Right cardiac atrium (tissue), 5 donors: ENCODE measurements at places on chromosomes 2 and 18. TPM values are rescaled to one million over a fixed set of nuclear protein-coding genes. Genes with fewer than 3 reads are reported as not detected.

Gene YPEL5
- 49.5 TPM for polyA plus RNA-seq

Gene NPPC
- 1.7 TPM for polyA plus RNA-seq

DNA sequence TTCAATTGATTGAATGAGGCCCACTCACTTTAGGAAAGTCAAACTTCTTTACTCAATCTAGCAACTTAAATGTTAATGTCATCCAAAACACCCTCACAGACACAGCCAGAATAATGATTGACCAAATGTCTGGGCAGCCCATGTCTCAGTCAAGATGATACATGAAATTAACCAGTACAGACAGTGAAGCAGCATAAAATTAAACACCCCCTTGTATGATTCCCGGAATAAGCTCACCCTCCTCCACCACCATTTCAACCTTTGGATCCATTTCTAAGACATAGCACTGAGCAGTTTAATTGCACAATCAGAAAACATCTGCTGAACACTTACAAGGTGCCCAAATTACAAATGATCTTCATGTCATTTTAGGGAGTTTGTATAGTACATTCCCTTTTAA lies 570.7 kb upstream of the ID2 start:
- DNase-seq, result no peak

GRCh38 chr2:158823486-158824237 lies 28.5 kb downstream of the DAPL1 start:
- no peak for DNase-seq

GRCh38 chr2:47744074-47744473 lies 38.9 kb upstream of the MSH6 start:
- DNase-seq, result no peak

DNA sequence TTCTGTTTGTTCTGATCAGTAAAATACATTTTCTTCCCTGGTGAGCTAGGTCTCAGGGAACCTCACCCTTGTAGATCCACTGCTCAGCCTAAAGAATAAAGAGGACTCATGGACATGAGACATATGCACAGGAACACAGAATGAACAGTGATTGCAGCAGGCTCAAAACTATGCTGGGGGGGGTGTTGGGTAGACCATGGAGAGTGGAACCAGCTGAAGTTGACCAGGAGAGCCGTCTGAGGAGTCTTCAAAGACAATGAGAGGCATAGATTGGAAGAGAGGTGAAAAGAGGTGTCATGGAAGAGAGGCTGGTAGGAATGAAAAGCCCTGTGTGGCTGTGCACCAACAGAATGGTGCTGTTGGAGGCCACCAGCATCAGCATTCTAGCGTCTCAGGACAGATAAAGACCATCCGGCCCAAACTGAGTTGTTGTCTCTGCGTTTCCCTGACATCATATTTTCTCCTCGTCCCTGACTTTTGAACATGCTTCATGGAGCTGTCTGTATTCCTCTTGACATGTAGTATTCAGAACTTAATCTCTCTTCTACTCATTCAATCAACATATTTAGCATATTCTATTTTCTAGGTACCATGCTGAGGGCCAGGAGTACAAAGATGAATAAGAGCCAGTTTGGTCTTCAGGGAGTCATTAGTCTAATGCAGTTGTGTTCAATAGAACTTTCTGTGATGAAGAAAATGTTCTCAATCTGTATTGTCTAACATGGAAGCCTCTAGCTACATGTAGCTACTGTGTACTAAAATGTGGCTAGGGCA lies 331.8 kb downstream of the CYP26B1 start:
- no peak for DNase-seq

GRCh38 chr18:51275712-51276476 lies 78.4 kb upstream of the MEX3C start:
- no peak for DNase-seq

Gene SUPT7L
- 26.8 TPM for polyA plus RNA-seq

DNA sequence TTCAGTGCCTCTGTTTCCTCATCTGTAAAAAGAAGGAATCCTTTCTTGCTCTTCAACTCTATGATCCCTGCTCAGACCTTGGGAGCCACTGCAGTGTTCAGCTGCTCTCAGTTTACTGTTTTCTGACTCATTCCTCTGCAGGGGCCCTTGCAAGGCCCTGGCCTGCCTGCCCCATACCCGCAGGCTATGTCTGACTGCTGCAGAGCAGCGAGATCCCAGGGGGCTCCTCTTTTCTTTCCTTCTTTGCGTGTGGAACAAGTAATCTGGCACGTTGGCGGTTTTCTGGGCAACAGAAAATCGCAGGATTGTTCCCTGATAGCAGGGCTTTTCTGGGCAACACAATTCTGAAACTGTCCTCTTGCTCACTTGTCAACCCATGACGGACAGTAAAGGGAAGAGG lies 376.0 kb downstream of the DCC start:
- no peak for DNase-seq

DNA sequence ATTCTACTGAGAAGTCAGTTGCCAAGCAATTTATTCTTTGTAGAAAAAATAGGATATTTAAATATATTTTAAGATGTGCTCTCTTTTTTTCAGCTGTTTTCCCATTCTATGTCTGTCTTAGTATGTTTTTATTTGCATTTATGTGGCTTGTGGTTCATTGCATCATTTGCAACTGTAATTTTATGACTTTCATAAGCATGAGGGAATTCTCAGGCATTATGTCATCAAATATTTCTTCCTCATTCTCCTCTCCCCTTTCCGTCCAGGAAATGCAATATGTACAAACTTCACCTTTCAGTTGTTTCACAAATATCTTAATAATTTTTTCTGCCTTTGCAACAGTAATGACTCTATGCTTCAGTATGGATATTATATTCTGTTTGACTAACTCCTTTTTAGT lies 560.2 kb upstream of the LRATD1 start:
- no peak for DNase-seq

Gene SP3
- 14.9 TPM for polyA plus RNA-seq

GRCh38 chr2:240383871-240384700 lies 51.4 kb upstream of the GPC1 start:
- no peak for DNase-seq

Gene MARCHF4
- polyA plus RNA-seq, result not detected

GRCh38 chr2:73981081-73982001 lies 3.4 kb upstream of the TET3 start:
- DNase-seq, result peak; percentile 79

- DNase-seq, result no peak
Observed at GRCh38 chr2:62706721-62707521, 1.4 kb downstream of the EHBP1 start.

GRCh38 chr2:508121-508520 lies 169.1 kb downstream of the TMEM18 start:
- DNase-seq, result no peak

DNA sequence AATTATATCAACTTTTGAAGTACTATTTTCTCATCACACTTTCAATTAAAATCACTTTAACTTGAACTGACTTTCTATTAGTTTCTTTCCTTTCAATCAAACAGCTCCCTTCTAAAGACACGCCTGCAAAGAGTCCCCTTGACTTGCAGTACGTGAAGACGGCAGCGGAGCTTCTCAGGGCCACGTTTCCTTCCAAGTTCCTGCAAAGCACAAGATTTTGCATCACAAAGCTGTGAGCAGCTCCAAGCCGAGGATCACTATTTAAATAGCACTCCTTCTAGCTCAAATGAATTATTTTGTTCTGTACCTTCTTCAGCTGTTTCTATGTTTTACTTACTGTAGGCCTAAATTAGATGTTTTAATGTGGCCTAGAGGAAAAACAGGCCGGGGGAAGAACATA lies 30.8 kb downstream of the SH3YL1 start:
- DNase-seq, result no peak

- DNase-seq, result no peak
Observed at GRCh38 chr2:181780047-181780651, 99.8 kb upstream of the NEUROD1 start.

GRCh38 chr2:24819442-24820174 lies 26.4 kb downstream of the CENPO start:
- no peak for DNase-seq

DNA sequence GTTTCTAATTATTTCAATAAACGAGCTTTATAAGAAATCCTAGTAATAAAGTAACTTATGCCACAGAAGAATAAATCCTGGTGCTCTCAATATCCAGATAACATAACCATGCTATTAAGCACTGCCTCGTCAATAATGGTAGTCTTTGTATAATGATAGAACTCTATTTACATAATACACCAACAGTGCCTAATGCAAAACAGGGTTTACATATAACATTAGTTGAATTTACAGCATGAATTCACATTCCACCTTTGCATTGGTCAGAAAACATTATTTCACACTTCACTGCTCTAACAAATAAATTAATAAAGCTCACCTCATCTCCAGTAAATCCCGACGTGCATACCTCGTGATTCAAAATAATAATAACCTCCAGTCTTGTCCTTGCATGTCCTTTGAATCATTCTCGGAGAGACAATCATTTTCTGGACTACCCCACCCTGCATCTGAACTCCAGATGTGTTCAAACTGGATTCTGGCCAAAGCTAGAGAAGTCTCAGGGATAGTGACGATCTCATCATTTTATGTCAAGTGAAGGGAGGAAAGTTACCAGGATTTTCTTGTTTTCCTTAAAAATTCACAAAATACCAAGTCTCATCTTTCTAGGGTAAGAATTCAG lies 189.2 kb downstream of the NCKAP5 start:
- DNase-seq, result no peak

GRCh38 chr2:10412380-10412779 lies 35.7 kb downstream of the ODC1 start:
- no peak for DNase-seq
